ENCODE measurements at places on chromosomes 6 and 20.

DNA sequence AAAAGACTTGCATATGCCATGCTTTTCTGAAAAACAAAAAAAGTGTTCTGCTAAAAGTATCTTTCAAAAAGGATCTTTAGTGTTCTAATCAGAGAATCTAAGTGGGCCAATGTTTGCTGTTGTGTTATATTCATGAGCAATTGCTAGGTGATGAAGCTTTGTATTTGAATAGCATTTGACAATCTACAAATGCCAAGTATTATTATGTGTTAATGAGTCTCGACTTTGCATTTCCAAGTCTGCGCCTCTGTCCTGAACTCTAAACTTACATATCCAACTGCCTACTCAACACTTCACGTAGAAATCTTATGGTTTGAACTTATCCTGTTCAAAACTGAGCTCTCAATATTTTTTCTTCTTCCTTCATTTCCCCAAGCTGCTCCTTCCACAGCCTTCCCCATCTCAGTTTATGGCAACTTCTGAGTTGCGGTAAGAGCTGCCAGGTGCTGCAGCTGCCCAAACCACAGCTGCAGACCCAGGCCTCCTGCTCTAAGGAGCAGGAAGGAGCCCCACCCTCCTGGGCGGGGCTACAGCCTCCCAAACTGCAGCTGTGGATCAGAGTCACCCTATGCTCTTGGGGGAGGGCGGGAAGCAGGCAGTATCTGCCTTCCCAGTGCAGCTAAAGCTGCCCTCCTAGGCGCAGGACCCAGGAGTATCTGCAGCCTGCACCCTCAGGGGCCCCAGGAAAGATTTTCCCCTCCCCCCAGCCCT lies 16.7 kb upstream of the MAK start:
- DNase-seq, result no peak

GRCh38 chr6:154209555-154209954 lies 147.0 kb downstream of the IPCEF1 start:
- no peak for DNase-seq

- no peak for DNase-seq
Observed at GRCh38 chr6:111076024-111076695, 11.1 kb upstream of the SLC16A10 start.

GRCh38 chr20:17859616-17860232 lies 108.9 kb downstream of the SNX5 start:
- DNase-seq, result no peak

- DNase-seq, result no peak
Observed at GRCh38 chr6:4846387-4846786, 70.2 kb downstream of the CDYL start.

DNA sequence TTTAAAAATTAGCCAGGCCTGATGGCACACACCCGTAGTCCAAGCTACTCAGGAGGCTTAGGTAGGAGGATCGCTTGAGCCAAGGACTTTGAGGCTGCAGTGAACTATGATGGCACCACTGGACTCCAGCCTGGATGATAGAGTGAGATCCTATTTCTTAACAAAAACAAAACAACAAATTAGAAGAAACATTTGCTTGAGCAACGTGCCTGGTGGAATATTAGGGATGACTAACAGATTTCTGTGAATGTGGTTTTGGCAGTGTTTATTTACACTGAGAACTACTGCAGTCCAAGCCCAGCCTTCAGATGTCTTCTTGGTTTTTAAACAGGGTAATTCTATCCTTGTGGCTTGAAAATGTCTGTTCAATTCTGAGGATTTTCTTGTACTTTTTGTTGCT lies 9.2 kb downstream of the PPP1R3G start:
- DNase-seq, result no peak

DNA sequence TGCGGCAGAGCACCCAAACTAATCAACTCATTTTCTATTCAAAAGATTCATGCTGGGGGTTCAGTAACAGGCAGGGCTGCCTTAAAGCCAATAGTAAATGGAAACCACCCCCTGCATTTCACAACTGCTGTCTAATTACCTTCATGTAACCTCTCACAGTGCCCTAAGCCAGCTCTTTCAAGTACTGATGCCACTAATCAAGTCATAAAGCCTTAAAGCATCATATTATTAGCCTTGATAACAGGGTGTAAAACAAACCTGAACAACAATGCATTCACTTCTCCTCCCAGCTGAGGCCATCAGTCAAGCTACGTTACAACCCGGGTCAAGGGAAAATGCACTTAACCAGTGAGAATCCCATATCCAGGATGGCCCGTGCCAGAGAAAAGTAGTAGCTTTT lies 33.0 kb downstream of the TRERF1 start:
- DNase-seq, result no peak

GRCh38 chr6:90458353-90459224 lies 128.3 kb downstream of the MAP3K7 start:
- DNase-seq, result peak; percentile 74

DNA sequence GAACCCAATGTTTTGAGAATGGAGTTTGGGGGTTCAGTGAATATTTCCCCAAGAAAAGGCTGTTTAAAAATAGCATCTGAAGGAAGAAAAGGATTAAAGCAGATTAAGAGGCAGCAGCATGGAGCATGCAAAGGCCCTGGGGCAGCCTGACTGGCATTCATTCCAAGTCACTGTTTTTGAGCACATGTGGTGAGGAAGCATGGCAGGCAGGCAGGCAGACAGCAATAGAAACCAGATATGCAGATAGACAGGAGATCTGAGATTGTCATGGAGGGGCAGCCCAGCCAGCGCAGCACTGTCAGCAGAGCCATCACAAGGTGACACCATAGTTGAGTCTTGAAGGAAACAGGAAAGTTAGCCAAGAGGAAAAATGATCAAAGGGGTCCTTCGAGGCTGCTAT lies 37.8 kb downstream of the SIRPA start:
- no peak for DNase-seq

- DNase-seq, result no peak
Observed at GRCh38 chr6:159462431-159462830, 230.6 kb downstream of the SOD2 start.

DNA sequence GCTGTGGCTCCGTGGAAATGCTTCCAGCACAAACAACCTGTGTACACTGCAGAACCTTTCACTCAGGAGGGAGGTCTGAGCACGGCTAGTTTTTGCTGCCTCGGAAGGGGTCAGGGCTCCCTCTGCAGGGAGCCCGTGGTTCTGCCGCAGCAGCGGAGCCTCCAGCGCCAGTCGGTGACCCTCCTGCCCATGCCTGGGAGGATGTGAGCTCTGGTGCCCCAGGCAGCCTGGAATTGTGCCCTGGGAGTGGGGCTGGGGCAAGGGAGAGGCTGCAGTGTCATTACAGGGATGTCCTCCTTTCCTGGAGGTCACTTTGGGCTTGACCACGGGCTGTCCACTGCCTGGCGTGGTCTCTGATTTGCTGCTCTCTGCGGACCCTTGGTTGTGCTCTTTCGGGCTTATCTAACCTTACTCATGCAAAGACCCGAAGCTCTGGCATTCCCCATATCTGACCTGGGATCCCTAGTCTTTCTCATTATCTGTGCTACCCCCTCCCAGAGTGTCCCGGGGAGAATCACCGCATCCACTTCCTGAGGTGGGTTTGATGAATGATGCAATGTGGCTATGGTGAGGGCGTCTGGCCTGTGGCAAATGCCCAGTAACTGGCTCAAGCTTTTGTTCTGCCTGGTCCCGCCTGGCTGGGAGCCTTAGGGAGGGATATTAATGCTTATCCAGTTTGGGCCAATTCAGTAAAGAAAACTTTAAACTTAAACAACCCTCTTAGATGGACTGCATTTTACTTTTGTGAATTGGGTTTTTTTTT lies 59.6 kb upstream of the TAGAP start:
- peak; percentile 81 for DNase-seq

DNA sequence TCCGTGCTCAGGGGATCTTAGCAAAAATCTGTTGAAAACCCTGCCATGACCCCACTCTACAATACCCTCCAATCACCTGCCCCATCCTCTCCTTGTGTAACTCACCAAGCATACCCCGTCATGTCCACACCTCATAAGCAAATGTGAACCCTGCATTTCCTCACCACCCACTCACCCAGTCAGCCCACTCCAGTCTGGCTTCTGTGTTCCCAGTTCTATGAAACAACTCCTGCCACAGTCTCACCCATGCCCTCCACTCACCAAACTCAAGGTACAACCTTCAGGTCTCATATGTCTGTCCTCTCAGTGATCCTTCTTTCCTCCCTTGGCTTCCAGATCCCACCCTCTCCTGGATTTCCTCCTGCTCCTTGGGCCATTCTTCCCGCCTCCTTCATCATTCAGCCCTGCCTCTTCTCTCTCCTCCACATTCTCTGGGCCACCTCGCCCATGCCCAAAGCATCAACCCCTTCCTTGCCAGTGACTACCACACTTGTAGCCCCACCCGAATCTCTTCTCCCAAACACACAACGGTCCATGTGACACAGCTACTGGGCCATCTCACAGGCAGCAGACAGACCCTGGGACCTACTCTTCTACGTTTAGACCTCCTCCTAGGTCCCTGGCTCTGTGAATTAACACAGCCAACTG lies 8.8 kb downstream of the DDRGK1 start:
- no peak for DNase-seq

- DNase-seq, result no peak
Observed at GRCh38 chr6:118469468-118469867, 78.6 kb upstream of the PLN start.

- no peak for DNase-seq
Observed at GRCh38 chr6:1497761-1498105, 108.4 kb downstream of the FOXF2 start.

GRCh38 chr6:147468634-147469033 lies 39.9 kb upstream of the SAMD5 start:
- DNase-seq, result no peak

- DNase-seq, result no peak
Observed at GRCh38 chr20:53828682-53829254, 235.1 kb upstream of the ZNF217 start.

DNA sequence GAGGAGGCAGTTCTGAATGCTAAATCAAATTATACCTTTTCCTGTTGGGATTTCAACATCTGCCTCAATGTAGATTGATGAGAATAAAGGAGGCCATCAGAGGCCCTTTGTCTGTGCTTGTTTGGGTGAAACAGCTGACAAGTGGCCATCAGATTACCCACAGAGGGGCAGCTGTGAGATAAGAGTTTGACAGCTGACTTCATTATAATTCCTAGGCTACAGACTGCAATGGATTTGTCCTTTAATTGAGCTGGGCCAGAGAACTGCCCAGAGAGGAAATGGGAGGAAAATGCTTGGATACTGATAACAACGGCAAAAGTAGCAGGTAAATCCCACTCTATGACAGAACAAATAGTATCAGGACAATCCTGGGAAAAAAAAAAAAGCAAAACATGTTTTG lies 649.4 kb downstream of the HDGFL1 start:
- DNase-seq, result no peak

DNA sequence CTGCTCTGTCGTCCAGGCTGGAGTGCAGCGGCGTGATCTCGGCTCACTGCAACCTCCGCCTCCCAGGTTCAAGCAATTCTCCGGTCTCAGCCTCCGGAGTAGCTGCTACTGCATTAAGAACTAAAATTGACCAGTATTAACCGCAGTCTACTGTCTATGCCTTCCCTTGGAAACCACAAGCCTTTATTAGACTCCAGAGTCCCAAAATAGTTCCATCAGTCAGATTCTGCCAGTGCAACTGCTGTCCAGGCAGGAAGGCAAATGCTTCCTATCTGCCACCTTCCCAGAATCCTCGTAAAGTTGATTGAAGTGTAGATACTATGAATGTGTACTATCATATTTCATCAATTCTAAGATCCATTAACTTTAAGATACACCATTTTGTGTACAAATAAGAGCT lies 16.7 kb downstream of the KAT14 start:
- no peak for DNase-seq

- DNase-seq, result no peak
Observed at GRCh38 chr6:162123797-162124196, 603.8 kb downstream of the PRKN start.

DNA sequence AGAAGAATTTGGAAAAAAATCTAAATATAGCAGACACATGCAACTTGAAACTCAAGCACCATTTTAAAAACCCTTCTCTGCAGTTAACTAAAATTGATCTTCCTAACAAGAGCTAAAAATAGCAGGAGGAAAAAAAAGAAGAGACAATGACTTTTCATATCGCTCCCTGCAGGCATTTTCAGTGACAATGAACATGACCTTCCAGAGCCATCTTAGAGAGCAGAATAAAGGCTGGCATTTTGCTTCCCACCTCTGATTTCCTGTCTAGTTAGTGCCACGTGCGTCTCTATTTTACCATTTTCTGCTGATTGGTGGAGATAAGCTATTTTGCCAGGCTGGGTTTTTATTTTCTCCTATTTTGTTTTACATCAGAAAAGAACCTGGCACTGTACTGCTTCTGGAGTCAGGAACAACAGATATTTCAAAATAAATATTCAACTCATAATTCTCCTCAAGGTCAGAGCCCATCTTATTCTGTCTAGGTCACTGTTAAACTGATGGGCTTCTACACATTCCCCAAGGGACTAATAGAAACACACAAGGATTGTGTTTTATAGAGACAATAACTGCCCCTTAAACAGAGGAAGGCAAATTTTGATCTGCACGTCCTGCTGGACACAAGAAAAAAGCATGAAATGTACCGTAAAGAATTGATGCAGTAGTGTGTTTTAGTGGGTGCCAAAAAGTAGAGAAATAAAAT lies 70.2 kb upstream of the ENPP5 start:
- no peak for DNase-seq

- DNase-seq, result no peak
Observed at GRCh38 chr20:17418737-17419136, 112.4 kb downstream of the BFSP1 start.

- DNase-seq, result no peak
Observed at GRCh38 chr6:35160642-35161041, 19.5 kb upstream of the TCP11 start.

GRCh38 chr6:142760152-142760551 lies 184.8 kb downstream of the HIVEP2 start:
- no peak for DNase-seq

DNA sequence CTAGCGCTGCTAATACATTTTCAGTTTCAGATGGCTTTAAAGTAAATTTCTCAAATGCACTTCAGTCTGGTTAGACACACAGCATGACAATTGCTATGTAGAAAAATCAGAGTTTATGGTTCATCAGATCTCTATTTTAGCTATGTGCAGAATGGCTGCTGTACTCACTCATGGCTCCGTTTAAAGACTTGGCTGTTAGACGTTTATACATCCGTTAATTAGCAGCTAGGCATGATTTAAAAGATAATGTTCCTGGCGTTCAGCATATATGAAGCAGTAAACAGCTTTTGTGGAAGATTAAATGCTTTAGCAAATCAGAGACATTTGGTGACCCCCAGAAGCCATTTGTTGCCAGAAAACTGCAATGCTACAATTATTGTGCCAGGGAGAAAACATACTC lies 350.0 kb upstream of the MANEA start:
- DNase-seq, result no peak
